ENCODE measurements at places on chromosomes 5 and 9. TPM values are rescaled to one million over a fixed set of nuclear protein-coding genes. Genes with fewer than 3 reads are reported as not detected.

DNA sequence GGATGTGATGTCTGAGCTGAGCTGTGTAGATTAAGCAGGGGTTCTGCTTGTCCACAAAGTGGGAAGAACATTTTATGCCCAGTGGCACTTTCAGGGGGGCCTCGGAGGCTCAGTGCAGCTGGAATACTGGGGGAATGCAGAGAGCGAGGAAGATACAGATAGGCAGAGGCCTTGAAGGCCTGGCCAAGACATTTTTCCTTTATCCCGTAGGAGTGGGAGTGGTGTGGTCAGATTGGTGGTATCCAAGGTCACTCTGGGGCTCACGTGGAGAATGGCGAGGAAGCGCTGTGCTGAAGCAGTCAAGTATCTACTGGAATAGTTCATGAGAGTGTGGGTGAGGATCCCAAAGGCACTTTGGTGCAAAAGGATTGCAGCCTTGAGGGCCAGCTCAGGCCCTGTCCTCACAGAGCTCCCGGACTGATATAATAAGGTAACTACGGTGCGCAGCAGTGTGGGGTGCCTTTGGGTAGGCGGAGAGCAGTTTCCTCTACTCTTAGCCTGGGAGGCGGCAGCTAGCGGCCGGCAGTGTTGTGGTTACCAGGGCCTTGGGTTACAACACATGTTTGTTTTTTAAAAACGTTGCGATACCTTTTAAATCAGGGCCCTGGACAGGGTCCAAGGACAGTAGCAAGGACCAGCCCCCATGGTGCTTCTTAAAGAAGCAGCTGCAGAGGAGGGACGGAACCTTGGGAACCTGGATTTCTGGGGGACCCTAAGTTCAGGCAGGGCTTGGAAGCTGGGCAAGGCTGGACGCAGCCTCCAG is 10.8 kb upstream of the CCDC69 start:
- DNase-seq = peak; percentile 89

GRCh38 chr5:53090229-53090628 is 19.3 kb downstream of the MOCS2 start:
- DNase-seq = no peak

C5orf24 gene
- polyA plus RNA-seq = 82.5 TPM

DNA sequence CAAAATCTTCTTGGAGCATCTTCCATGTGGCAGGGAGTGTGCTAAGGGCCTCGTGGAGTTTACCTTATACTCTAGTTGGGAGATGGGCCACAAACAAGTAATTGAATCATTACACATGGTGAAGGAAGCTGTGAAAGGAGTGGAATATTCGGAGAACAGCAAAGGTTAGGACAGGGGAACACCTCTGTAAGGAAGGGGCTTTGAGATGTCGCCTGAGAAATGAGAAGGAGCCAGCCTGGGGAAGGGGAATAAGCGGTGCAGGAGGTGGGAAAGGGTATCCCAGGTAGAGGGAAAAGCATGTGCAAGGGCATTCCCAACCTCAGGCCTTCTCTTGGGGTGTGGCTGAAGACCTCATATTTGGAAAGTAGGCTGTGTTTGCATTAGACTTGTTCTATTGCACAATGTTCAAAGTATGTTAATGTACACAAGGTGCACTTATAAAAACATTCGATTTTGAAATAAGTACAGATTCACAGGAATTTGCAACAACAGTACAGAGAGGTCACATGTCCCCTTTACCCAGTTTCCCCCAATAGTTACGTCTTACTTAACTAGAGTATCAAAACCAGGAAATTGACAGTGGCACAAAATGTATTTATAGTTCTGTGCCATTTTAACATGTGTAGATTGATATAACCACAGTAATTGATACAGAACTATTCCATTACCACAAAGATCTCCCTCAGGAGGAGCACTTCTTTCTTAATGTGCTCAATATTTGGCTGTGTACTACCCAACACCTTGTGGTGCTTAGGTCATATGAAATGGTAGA is 2.4 kb upstream of the STOM start:
- no peak for DNase-seq
